ENCODE measurements at places on chromosomes 5 and 9. TPM values are rescaled to one million over a fixed set of nuclear protein-coding genes. Genes with fewer than 3 reads are reported as not detected.

IFNK gene
- total RNA-seq, result not detected

PCAT7 gene
- total RNA-seq, result 0.13 TPM

NINJ1 gene
- total RNA-seq, result 58.1 TPM

NIM1K gene
- total RNA-seq, result not detected
